Progenitor cell of endocrine pancreas (in vitro differentiated cells): ENCODE measurements at places on chromosomes 1 and 21.

DNA sequence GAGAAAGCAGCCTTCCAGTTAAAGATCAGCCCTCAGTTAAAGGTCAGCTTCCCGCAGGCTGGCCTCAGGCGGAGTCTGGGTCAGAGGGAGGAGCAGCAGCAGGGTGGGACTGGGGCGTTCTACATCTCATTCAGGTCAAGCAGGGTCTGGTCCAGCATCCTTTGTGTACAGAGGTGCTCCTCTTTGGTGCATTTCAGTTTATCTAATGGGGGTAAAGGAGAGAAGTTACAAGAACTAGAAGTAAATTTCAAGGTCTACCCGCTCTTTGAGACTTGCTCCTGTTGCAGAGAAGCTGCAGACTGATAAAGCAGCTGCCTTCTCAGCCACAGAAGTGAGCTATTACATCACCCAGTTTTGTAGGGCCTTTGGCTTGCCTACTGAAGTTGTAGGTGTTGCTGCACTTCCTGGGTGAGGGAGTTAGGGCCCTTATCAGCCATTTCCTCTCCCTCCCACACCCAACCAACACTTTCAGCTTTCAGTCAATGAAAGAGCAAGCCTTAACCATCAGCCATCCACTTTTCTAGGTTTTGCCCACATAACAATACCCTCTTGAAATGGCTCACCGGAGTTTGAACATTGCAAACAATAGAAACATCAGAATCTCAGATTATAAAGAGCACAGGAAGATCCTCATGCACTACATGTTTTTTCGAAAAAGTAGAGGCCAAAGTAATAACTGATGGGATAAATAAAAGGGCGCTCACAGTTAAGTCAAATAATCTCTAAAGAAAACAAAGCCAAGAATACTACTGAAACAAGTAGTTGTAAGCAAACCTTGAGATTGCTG is 2.8 kb upstream of the NUP210L start:
- DNase-seq, result no peak

DNA sequence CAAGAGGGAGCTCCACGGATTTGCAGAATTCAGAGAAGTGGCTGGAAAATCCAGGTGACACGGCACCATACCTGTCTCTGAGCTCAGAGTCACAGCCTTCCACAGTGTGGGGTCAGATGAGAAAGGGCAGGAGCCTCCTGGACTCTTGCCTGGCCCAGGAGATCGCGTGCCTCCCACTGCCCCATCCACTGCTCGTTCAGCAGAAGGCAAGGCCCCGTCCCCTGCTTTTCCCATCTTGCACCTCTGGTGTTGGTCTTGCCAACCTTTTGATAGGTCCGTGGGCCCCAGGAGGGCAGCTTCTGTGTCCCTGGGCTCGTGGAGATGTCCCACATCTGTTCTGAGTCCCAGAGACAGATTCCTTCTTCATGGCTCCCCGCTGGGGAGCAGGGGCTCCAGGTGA is 83.7 kb upstream of the VAMP3 start:
- no peak for DNase-seq

DNA sequence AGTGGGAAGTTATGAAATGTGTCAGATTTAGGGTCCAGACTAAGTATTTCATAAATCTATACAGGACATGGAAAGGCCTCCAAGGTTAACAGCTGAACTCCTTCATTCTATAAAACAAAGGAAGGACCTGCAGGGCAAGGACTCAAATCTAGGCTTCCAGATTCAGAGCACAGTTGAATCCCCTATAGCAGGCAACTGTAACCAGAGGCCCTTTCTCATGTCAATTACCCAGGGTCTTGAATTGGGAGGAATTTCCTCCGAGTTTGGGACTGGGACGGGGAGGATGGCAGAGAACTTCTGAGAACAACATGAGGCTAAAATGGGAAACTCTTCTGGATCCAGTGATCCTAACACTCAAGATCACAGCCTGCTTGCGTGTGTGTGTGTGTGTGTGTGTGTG is 112.9 kb upstream of the BEND5 start:
- DNase-seq, result no peak

DNA sequence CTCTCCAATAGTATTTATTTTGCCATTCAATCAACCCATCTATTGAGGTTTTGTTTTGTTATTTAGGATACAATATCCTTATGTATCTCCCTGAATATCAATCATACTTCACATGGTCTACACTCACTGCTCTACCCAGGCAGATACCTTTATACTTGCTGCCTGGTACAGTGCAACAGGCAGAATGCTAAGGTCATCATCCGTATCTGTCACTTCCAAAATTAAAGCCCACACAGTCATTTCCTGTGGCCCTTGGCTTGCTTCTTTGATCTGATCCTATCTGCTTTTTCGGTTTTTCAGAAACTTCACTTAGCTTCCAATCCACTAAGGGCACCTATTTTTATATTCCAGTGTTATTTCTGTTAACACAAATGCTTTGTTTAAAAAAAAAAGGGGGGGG is 22.3 kb upstream of the ZZZ3 start:
- no peak for DNase-seq

DNA sequence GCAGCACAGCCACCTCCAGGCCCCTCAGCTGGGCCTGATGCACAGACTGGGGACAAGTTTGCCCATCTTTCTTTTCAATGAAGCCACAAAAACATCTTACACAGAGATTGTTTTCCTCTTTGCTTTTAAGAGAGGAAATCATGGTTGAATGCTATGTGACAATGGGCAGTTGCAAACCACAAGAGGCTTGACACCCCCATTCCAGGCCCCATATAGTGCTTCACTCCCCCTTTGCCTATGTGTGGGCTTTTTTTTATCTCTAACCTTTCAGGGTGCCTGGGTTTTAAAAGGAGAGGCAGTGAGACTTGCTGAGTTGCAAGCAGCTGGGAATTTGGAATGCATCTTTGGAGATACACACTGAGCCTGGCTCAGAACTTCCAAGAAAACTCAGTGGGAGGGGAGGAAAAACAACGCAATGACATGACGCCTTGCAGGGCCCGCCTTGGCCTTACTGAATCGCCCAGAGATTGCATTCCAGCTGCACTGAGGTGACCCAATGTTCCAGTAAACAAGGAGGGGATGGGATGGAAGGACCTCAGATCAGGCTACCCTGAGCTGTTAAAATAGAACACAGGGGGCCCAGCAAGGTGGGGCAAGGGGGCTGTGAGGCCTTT is 145.2 kb upstream of the ZNF648 start:
- DNase-seq, result no peak

DNA sequence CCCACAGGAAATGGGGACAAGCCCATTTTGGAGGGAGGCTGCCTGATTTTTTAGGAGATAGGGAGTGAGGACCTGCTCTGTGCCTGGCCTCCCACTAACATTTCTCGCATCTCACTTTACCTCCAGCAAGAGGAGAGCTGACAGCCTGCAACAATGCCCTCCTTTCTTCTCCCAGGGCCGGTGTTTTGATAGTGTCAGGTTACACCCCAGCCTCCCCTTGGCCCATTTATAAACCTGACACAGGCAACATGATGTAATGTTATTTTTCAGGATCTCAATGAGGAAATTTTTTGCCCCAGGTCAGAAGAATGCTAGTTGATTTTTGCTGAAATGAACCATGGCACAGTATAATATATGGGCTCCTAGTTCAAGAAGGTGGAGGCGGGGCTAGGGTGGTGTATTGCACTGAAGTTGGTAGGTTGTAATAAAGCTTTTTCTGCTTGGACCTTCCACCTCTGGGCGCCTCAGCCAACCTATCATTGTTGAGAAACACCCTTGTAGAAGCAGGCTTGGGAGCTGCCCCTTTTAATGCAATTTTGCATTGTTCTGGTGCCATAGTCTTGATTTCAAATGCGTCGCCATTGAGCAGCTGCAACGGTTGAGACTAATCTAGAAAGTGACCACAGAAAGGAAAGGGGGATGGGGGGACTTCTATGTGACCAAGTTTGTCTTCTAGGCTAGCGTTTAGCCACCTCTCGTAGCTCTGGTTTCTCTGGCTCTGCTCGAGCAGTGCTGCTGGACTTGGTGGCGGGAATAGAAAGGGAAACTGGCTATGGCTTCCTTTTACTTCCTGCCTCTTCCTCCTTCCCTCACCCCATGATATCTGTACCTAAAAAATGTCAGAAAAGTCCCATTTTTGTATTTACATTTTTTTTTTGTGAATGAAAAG is 53.0 kb downstream of the PBX1 start:
- DNase-seq, result peak; percentile 33

DNA sequence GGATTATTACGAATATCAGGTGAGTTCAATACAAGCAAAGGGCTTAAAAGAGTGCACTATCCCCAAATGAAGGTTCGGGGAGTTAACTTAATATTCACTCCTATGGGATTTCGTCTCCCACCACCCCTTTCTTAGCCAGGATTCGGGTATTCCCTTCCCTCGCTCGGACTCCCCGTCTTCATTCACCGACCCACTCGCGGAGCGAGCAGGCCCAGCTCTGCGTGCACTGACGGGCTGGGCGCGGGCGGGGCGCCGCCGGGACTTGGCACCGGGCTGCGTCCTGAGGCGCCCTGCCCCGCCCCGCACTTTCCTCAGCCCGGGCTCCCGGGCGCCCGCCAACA is 7.7 kb upstream of the MPZL1 start:
- DNase-seq, result no peak

DNA sequence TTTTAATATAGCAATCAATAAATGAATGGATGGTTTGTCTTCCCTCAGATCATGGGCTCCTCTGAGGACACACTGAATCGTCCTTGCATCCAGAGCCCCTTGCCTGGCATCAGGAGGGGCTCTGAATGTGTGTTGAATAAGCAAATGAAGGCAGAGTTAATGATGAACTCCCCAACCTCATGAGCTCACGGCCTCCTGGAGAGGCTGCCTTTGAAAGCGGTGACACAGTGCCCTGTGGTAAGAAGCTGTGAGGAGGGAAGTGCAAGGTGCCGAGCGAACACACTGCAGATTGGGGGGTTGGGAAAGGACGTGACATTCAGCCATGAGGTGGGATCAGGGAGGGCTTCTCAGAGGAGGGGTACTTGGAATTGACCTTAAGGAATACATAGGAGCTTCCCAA is 3.2 kb upstream of the PARS2 start:
- no peak for DNase-seq

GRCh38 chr1:201593200-201593921 is 54.4 kb downstream of the NAV1 start:
- no peak for DNase-seq

- peak; percentile 58 for DNase-seq
These were observed 529 bp downstream of the MPZL1 start for GRCh38 chr1:167722152-167722869.

DNA sequence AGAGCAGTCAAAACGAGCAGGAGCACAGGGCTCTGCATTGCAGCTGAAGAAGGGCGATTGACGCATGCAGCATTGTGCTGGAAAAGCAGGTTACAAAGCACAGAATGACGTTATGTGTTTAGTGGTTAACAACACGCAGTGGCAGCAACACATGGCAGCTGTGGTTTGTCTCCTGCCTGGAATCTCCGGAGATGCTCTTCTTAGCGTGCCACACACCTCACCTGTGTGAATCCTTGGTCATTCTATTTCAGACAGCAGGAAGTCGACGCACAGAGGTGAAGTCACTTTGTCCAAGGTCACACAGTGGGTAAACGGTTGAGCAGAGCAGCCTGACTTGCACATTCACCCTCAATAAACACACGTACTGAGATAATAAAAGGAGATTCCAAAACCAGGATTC is 14.7 kb downstream of the OBSCN start:
- no peak for DNase-seq

DNA sequence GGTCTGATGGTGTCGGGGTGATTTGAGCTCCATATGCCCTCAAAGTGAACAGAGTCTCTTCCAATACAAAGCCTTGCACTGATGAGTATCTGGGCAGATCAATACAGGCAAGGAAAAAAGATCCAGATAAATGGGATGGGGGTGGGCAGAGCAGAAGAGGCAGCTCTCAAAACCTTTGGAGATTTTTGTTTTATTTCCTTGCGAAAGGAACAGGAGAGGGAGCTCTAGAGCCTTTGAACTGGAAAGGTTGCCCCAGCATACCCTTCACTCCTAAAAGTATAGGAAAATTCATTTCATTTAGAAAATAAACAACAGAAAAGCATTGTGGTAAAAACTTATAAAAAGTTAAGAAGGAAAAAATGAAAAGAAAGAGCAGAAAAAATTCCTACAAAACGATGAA is 31.4 kb upstream of the OLIG2 start:
- DNase-seq, result no peak

DNA sequence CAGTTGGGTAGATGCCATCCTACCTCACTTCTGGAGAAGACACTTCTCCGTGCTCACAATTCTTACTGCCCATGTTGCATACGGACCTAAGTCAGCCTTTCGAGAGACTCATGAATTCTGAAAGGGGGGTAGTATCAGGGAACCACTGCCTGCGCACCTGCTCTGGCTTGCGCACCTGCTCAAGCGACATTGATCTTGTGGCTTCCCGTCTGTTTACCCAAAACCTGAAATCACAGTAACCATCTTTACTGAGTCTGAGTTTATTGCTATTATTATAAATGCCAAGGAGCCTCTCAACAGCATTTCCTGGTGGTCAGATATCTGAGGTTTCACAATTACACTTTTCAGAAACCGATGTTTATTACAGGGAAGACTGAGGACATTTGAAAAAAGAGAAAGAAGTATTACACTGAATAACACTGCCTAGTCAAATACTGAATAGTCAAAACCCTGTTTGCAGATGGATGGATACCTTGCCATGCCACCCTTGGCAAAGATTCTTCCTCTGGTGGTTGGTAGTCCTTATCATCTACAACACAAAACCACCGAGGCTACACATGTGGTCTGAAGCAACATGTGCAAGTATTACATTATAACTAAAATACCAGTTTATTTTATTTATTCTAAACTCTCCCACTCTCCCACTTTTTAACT is 208.7 kb downstream of the SIPA1L2 start:
- no peak for DNase-seq

DNA sequence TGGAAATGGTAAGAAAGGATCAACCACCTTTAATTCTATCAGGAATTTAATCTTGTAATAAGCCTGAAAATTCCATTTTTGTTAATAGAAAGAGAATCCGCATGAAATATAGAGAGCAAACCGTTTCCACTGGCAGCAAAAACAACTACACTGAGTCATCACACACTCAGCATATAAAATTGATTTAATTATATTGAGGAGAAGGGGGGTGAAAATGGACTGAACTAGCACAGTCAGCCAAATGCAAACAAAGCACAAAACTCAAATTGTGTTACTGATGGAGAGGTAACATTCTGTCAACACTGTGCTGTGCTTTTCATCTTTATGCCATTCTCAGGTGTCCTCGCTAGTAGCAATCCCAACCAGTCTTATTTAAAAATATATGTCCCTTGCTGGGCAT is 1583.9 kb downstream of the MRPL39 start:
- DNase-seq, result no peak

DNA sequence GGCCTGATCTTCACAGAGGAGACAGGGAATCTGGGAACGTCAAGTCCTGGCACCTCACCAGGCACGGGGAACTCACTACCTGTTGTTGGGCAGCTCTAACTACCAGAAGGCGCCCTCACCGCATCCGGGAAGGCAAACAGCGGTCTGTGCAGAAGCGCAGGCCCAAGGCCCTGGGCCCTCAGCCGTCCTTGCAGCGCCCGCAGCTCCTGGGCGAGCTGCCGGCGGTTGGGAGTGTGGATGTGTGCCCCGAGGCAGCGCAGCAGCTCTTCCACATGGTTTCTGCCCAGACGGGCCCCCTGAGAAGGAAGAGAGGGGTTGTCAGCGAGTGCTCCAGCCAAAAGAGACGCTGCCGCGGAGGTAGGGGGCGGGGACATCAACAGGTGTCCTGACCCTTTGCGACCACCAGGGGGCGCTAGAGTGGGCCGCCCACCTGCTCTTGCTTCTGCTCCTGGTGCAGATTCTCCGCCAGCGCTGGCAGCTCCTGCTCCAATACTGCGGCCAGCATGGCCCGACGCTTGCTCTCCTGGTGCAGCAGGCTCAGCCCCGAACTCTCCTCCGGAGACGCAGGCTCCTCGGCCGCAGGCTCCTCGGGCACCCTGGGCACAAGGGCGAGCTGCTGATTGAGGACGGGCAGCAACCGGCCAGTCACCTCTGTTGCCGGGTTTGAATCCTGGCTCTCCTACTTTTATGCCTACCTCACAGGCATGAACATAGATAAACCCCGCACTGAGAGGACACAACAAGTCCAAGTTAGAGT is 9.3 kb downstream of the MAP3K6 start:
- DNase-seq, result peak; percentile 65
